ENCODE measurements at places on chromosomes 7 and 10.

DNA sequence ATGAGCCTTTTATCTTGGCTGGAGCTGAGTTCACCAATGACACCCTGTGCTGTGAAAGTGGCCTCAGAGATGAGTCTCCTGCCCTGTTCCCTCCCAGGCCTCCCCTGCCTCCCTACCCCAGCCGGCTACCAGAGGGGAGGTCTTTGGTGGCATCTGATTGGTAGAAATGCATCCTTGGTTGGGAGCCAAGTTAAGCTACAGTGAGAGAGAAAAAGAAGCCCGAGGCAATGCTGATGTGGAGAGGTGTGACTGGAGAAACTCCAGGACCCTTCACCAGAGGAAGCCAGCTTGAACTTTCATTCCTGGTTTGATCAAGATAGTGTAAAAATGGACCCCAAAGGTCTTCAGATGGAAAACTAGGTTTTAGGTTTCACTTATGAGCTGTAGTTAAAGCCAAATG, 191.1 kb upstream of the TCF7L2 start:
- DNase-seq, result no peak

DNA sequence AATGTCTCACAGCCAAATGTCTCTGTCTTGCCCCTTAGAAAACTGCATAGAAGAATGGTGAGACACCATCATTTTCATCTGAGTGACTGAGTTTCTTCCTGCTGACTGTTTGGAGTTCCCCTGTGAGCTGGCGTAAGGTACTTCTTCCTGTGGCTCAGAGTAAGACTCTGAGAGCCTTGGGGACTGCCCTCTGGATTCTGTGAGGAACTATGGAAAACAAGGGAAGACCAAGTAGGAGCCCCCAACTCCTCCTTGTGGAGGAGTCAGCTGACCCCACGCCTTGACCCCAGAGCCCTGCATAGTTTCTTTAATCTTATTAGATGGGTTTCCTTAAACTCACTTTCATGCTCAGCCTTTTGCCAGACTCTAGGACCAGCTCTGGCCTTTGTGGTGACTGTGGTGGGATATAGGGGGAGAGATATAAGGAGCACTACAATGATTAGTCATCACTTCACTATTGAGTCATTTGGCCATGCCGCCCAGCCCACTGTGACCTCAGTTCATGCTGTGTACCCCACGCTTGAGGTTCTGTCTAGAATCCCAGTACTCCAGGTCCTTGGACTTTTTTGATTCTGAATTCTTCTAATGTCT, 51.8 kb upstream of the FAM133B start:
- DNase-seq, result no peak

DNA sequence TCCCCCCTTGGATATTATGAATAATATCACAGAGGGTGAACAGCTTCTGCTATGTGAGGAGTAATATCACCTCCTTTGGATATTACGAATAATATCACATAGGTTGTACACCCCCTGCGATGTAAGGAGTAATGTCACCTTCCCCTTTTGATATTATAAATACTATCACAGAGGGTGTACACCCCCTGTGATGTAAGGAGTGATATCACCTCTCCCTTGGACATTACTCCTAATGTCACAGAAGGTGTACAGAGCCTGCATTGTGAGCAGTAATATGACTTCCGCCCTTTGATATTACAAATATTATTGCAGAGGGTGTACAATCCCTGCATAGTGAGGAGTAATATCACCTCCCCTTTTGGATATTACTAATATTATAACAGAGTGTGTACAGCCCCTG, 9.2 kb upstream of the TMEM225B start:
- no peak for DNase-seq

- no peak for DNase-seq
These were observed 47.0 kb downstream of the RBM20 start for GRCh38 chr10:110691139-110691538.

- no peak for DNase-seq
These were observed 24.4 kb downstream of the JMJD1C start for GRCh38 chr10:63441404-63441803.

DNA sequence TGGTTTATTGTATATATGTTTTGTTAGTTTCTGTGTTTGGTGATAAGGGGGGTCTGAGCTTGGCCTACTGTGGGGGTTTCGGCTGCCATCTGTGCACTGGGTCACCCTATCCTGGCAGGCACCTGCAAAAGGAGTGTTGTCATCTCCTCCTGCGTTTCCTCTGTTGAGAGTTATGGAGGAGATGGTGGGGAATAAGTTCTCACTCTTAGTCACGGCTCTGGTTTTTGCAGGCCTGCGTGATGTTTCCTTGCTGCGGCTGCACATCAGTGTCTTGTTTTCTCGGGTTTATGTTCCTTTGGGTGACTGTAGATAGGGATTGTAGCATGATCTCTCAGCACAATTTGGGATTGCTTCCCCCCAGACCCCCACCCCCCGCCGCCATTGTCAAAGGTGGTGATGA, 36.8 kb downstream of the CCM2 start:
- no peak for DNase-seq

- no peak for DNase-seq
These were observed 24.3 kb upstream of the PDZD8 start for GRCh38 chr10:117399341-117400196.

DNA sequence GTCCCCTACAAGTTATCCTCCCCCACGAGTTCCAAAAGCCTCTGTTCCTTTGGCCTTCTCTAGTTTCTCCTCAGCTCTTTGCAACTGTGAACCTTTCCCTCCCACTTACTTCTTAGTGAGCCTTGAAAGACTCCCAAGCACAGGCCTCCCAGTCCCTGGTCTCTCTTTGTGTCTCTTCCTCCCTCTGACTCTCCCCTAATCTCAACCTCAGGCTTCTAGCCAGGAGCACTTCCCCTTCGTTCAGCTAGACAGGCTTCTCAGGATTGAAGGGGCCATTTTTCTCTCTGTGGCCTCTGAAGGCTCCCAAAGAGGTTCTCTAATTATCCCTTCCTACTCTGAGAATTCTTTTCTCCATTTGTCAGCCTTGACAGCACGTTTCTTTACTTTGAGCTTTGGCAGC, 50.2 kb upstream of the PHYHIPL start:
- DNase-seq, result no peak

DNA sequence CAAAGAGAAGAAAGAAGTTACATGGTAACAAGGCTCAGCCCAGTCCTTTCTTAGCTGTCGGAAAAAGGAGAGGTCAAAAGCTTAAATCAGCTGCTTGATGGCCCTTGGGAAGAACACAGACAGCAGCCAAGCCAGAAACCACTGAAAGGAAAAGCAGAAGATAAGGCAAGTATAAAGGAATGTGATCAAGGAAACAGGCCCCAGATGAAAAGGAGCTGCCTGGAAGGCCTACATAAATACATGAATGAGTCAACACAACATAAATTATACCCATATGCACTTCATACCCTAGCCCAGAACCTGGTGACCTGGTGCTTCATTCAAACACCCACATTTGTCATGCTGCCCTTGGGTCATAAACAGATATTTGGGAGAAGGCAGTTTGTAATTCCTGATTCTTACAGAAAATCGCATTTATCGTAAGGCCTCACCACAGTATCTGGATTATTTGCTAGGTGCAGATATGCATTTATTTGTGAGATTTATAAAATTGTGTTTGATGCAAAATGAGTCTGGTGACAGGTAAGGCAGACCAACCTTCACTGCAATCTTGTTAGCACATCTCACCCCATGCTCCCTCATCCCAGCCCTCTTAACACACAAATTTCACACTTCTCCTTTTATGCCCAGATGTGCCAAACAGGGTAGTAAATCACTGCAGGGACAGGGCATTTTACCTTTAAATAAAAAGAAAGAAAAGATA, 94.9 kb upstream of the KCNIP2 start:
- no peak for DNase-seq

DNA sequence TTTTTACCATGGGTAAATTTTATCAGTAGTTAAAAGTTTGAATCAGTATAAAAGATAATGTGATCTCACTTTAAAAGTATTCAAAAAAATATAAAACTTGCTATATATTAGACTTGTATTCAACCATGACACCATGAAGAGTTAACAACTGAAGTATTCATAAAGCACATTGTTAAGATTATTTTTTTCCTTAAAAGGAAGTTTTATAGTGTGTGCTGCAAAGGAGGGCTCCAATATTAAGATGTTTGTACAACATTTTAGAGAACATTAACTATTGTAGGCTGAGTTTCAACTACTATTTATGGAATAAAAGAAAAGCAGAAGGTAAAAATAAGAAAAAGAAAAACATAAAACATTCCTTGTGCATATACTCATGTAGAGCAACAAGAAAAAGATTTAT, 24.5 kb upstream of the CUBN start:
- DNase-seq, result no peak

GRCh38 chr10:46307281-46308112, 20.7 kb downstream of the ANTXRL start:
- DNase-seq, result no peak

GRCh38 chr7:80729591-80730320, 91.3 kb downstream of the CD36 start:
- no peak for DNase-seq

GRCh38 chr10:88115968-88116367, 252.5 kb downstream of the PTEN start:
- DNase-seq, result no peak

- DNase-seq, result no peak
These were observed 65.9 kb downstream of the ZNF467 start for GRCh38 chr7:149707448-149707886.

- DNase-seq, result no peak
These were observed 45.1 kb downstream of the ST8SIA6 start for GRCh38 chr10:17409170-17409733.

GRCh38 chr7:28297801-28298459, 114.4 kb upstream of the CREB5 start:
- peak; percentile 1 for DNase-seq

DNA sequence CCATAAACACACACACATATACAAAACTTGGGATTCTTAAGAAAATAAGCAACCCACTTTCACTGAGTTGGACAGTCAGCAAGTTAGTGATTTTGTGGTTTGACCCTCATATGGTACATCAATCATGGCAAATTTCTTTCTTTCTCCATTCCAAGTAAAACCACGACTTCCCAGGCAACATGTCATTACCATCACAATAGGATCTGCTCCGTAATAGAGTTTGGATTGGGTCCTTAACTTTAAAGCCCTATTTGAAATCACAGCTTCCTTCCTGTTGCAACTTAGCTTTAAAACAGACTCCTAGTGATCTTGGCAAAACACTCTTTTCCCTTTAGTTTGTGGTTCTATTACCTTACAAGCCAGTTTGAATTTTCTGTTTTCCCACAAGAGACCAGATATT, 483.6 kb downstream of the INHBA start:
- DNase-seq, result no peak

GRCh38 chr10:49497358-49497757, 41.6 kb downstream of the ERCC6 start:
- no peak for DNase-seq

DNA sequence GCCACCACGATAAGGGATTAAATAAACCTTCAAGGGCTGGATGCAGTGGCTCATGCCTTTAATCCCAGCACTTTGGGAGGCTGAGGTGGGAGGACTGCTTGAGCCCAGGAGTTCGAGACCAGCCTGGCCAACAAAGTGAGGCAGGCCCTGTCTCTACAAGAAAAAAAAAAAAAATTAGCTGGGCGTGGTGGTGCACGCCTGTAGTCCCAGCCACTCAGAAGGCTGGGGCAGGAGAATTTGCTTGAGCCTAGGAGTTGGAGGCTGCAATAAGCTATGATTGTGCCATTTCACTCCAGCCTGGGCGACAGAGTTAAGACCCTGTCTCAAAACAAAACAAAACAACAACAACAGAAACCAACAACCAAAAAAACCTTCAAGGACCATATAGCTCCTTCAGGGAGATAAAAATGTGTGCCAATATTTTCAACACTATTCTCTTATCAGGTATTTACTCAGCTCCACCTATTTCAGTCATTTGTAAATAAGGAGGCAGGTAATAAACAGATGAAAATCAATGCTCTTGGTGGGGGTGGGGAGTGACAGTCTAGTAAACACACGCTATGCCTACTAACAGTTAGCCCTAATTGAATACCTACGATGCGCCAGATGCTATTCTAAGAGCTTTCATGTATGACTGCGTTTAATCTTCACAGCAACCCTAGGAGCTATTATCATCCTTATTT, 13.2 kb downstream of the BAIAP2L1 start:
- no peak for DNase-seq

- DNase-seq, result no peak
These were observed 8.7 kb downstream of the CPXM2 start for GRCh38 chr10:123882681-123883445.

- DNase-seq, result no peak
These were observed 51.7 kb upstream of the LEP start for GRCh38 chr7:128189231-128189930.

- DNase-seq, result no peak
These were observed 386.5 kb upstream of the ANKRD30A start for GRCh38 chr10:36738738-36739431.

- no peak for DNase-seq
These were observed 13.7 kb downstream of the FFAR4 start for GRCh38 chr10:93579985-93580711.

DNA sequence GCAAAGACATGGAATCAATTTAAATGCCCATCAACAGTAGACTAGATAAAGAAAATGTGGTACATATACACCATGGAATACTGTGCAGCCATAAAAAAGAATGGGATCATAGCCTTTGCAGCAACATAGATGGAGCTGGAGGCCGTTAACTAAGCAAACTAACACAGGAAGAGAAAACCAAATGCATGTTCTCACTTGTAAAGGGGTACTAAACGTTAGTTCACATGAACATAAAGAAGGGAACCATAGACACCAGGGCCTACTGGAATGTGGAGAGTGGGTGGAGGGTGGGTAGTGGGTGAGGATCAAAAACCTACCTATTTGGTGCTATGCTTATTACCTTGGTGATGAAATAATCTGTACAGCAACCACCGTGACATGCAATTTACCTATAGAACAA, 78.4 kb upstream of the GSDME start:
- no peak for DNase-seq

DNA sequence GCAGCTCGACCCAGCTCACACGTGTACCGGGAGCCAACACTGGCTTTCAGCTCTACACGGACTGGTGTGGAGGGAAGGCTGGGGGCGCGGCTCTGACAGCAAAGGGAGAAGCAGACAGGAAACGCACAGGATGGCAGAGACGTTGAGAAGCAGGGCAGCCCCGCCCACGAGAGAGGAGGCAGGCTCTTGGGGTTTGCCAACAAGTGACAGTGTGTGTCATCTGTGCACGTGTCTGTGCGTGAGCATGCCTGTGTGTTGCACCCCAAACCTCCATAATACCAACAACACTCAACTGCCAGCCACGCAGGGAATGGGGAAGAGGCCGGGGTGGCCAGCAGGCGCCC, 64.4 kb upstream of the PDGFA start:
- no peak for DNase-seq

GRCh38 chr10:62057359-62057758, 155.9 kb downstream of the ARID5B start:
- no peak for DNase-seq

- no peak for DNase-seq
These were observed 43.8 kb downstream of the MICALL2 start for GRCh38 chr7:1415389-1415990.

GRCh38 chr7:26224359-26224758, 22.8 kb downstream of the CBX3 start:
- DNase-seq, result no peak
